ENCODE measurements at places on chromosomes 7 and 10.
A peak's percentile ranks its signal among the peaks of the same experiment; 100 is the strongest.

- DNase-seq = no peak
These were observed 184.5 kb upstream of the CXCL12 start for GRCh38 chr10:44569193-44570091.

DNA sequence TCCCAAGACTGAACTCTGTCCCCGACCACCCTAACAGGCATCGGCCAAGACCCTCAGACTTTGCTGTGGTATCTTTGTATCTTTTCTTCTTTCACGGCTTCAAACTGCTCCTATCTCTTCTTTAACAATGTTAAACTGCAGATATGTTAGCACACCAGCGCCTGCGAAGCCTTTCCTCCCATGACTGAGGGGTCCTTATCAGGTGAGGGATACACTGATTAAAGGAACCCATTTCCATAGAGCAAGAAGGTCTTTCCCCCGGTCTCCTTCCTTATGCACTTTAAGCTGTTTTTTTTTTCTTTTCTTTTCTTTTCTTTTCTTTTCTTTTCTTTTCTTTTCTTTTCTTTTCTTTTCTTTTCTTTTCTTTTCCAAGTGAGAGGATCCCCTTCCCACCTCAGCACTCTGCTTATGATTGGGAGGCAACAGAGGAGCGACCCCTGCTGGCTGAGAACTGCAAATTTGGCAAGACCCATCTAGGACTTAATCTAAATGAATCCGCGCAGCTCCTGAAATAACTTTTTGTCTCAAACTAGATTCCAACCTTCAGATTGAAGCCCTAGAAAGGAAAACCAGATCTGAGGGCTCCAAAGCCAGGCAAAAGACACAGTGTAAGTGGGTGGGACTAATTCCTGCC is 109.9 kb downstream of the ITGB8 start:
- DNase-seq = no peak

DNA sequence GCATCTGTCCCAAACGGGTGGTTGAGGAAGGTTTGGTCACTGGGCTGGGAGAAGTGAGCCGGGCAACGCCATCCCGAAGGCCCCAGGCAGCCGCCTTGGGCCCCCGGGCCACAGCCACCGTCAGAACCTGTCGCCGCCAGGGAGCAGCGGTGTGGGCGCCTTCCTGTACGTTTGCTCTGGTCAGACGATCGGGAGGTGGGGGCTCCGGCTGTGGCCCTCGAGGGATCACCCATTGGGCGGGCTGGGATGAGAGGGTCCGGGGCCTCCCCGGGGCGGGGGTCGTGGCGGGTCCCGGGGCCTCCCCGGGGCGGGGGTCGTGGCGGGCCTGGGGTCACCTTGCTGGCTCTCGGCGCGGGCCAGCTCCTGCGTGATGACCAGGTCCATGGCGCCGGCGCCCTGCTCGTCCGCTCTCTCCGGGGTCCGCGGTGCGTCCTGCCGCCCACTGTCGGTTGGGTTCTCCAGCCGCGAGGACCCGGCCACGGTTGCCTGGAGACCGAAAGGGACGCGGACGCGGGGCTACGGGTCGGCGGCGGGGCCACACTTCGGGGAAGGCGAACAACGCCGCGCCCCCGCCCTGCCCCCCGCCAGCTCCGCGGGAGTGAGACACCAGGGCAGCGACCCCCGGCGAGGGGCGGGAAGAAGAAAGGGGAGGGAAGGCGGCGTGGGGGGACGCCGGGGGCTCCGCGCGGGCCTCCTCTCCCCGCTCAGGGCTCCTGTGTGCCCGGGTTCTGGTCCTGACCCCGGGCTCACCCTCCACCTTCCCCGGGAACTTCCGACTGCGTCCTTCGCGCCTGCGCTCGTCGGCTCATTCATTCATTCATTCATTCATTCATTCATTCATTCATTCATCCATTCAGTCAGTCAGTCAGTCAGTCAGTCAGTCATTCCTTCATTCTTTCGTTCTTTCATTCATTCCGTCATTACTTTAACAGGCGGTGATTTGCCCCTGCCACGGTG is at the start of gene CFAP46:
Gene CFAP46, minus strand, starts transcription at position 470 of the 957 bp plus-strand sequence. Its CDS starts 86 bp downstream, at position 384.
- no peak for DNase-seq

GRCh38 chr7:116862951-116863670 is 724 bp downstream of the CAPZA2 start:
- DNase-seq = no peak

DNA sequence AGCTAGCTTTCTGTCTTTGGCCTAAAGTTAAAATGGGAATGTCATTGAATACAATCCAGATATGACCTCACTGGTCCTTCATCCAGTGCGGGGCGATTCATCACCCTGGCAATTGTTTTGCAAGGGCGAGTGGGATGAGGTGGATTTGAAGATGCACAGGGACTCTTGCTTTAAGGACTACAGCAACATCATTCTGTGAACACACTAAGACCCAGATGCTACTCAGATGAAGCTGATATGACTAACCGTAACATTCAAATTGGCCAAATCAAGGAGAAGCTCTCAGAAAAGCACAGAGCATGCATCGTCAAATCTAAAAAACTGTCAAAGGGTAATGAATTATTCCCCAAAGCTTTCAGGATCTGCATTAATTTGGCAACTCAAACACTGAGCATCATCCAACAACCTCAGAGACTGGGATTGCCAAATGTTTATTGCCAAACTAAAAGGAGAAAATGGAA is 12.8 kb downstream of the CPA1 start:
- DNase-seq = no peak

GRCh38 chr10:4825868-4826791 is at the start of gene AKR1E2:
AKR1E2 (plus strand) TSS chr10:4826207; CDS start chr10:4826325, 118 bp downstream.
- DNase-seq = peak; percentile 87

DNA sequence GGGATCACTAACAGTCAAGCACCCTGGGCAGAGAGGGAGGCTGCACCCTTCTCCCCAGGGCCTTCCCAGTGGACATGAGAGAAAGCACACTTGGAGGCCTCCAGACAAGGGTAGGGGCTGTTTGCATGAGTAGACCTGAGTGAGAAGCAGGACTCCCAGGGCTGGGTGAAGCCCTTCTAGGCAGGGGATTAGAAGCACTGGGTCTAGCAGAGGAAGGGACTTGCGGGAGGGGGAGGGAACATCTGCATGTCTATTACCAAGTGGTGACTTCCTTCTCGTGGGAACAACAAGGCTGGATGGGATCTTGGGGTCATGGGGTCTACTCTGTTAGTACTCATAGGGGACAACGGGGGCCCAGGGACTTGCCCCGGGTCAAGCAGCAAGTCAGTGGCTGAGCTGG is 67.8 kb downstream of the EMX2 start:
- no peak for DNase-seq

- DNase-seq = no peak
These were observed 206.3 kb upstream of the KLF14 start for GRCh38 chr7:130940326-130940725.

GRCh38 chr10:26468700-26469099 is 30.6 kb downstream of the APBB1IP start:
- DNase-seq = no peak

DNA sequence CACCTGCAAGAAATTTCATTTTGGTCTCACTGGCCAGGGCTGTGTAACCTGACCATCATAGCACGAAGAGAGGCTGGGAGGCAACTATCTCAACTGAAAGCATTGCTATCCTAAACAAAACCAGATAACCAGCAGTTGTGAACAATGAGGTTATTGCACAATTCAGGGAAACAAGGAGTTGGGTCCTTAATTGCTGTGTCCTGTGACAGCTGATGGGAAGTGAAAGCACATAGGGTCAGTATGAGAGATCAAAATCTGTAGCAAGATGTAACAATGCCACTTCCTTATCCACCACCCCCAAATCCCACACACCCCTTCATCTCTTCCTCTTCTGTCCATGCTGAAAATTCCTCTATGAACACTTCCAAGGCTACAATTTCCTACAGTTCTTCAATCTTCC is 80.2 kb downstream of the HTR7 start:
- no peak for DNase-seq

GRCh38 chr10:57715233-57715632 is 552.5 kb downstream of the IPMK start:
- DNase-seq = no peak

DNA sequence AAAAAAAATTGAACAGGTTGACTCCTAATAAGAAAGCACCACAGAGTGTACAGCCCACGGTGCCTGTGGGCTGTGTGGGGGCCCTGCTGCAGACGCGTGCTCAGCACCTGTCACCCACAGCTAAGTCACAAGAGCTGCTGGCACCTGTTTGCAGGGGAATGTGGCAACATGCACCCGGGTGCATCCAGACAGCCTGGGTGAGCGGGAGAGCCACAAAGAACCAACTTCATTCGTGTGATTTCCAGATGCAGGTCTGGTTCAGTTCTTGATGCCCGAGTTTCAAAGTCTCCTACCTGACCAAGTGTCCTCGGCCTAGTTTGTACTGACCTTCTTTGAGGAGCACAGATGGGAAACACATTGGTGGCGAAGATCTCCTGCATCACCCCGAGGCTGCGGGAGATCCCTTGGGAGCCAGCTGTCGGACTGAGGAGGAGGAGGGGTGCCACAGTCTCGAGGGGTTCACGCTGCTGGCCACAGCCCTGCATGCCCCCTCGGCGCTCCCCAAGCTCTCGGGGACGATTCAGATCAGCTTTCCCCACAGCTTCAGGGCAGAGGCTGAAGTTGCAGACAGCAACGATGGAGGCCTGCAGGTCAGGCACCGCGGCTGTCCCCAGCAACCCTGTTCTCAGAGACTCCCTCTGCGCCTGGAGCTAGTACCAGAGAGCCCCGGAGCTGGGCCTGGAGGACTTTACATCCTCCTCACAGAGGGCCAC is 35.3 kb downstream of the AMZ1 start:
- DNase-seq = no peak

DNA sequence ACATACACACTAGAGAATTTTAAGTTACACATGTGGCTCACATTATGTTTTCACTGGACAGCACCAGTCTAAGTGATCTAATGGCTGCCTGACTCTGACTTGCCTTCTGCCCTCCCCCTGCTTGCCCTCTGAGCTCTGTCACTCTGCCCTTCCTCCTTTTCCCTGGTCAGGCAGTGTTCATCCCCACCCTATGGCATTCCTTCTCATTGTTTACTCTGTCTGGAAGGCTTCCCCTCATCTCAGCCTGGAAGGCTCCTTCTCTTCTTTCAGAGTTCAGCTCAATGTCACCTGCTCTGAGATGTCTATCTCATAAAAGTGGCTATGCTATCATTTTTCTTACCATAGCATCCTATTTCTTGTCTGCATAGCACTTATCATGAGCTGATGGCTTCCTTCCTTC is 305.7 kb downstream of the BMPER start:
- no peak for DNase-seq

DNA sequence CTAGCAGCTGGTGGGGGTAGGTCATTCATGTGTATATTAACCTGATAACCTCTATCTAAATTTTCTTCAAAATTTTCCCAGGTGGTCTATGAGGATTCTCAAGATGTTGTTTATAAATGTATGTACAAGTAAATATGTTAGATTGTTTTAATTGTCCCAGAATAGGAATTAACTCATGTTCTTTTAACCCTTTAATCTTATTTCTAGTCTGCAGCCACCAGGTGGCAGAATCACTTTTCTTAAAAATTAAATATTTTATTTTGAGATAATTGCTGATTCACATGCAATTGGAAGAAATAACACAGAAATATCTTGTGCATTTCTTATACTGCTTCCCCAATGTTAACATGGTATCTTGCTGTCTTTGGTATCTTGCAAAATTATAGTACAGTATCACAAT is 589.5 kb downstream of the ARL4A start:
- DNase-seq = no peak

DNA sequence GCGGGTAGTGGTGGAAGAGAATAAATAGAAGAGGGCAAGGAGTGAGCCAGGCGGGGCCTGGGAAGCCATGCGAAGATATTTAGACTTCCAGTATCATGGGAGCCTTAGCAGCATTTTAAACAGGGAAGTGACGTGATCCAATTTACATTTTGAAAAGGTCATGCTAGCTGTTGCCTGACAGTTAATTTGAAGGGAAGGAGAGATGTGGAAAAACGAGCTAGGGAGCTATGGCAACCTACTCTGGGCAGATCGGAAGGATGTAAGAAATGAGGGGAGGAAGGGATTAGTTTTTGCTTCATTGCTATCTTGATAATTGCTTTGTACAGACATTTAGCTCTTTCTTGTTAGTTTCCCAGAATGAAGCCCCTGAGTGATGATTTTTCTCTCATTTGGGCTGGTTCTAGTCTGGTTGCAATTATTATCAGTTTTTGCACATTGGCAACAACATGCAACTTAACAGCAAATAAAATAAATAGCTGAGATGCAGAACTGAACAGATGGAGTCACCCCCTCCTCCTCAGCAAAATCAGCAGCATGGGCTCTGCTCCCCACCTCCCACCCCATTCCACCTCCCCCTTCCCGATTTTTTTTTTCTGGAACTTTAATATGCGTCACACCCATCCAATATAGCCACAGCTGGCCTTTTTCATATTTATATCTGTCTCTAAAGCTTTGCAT is 13.0 kb upstream of the CALU start:
- DNase-seq = no peak

DNA sequence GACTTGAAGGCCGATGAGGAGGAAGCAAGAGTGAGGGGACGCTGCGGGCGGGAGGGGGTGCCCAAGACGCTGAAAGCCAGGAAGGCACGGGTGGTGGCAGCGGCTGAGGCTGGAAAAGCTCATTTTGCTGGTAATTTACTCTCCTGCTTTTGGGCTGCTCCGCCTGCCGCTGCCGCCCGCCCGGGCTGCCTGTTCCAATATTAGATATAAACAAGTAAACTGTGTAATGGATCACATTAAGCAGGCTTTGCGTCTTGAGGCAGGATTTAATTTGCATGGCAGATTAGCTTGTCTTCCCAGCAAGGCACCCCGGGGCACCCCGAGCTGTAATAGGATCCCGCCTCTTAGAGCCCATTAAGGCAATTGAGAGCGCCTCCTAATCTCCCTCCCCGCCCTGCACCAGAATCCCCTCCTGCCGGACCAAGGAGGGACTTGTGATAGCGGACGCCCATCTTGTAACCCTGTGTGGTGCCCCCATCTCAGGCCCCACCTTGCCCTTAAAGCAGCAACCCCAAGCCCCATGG is 46.1 kb upstream of the SLF2 start:
- DNase-seq = no peak

GRCh38 chr10:75098902-75099673 is 12.4 kb upstream of the SAMD8 start:
- no peak for DNase-seq

DNA sequence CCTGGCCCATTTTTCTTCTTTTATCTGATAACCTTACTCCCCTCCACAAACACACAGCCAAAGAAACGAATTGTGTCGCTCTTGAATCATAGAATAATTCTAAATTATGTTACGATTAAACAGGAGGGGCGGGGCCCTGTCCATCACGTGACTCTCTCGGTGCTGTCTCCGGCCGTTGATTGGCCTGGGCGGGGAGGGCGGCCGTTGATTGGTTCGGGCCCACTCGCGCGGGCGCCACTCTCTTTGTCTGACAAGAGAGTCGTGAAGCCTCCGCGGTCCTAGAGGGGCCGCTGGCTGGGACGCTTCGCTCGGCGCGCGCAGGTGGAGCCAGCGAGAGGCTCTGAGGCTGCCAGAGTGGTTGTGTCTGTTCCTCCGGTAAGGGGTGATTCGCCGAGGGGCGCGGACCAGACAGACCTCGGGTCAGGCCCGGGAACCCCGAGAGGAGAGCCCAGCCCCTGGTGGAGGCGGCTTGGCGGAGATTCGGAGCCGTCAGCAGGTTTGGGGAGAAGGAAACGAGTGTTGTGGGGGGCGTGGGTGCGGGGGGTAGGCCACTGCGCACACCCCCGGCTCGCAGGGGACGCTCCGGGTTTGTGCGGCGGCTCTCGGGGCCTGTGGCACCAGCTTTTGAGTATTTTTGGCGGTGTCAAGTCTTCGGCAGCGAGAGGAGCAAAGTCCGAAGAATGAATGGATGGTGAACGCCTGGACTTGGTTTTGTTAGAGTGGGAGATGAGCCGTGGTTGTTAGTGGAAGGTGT is at the start of gene ZNF789:
Gene ZNF789, plus strand, starts transcription at position 330 of the 754 bp plus-strand sequence. CDS start 3,567 bp downstream, outside the sequence.
- DNase-seq = peak; percentile 97

- no peak for DNase-seq
These were observed 38.0 kb upstream of the GNA12 start for GRCh38 chr7:2882111-2882510.

Measured in stimulated activated CD4-positive, alpha-beta T cell treated with anti-CD3 and anti-CD28 coated beads, Interleukin-15, amount 100 ng/mL, for 48 hours (primary cell).